ENCODE measurements at places on chromosomes 3 and 15.

DNA sequence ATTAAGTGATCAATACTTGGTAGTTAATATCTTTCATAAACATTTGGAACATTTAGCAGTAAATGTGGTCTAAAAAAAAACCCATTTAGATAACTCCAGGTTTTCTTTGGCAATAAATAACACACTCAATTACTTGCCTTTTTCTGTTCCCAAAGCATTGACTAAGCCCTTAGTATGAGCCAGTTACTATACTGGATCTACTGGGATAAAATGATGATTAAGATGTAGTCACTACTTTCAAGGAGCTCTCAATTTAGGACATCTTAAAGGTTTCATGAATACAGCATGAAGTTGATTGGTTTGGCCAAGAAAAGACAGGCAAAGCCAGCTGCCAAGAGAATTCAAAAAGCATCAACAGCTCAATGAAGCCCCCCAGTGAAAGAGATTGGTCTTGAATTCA, 250.9 kb downstream of the EPHA3 start:
- DNase-seq: no peak

- DNase-seq: no peak
Observed at GRCh38 chr15:70509282-70509662, 254.1 kb downstream of the UACA start.

DNA sequence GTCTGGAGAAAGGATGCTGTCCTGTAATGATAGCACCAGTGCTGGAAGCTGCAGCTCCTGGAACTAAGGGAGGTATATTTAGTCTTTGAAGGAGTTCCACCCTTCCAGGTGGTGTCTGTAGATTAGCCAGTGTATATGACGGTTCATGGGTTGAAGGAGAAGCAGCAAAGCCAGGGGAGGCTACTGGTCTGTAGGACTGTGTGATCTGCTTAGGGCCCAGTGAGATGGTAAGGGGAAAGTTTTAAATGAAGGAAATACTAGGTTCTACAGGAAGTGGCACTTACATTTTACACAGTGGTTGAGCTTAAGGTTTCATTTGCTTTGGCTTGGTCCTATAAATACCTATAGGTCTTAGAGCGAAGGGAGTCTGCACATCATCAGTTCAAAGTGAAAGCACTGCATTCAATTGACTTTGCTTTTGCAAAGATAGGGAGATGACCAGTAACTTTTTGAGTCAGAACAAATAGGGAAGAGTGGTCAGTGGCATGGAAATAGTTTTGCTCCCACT, 5.6 kb downstream of the SLC25A38 start:
- DNase-seq: no peak

DNA sequence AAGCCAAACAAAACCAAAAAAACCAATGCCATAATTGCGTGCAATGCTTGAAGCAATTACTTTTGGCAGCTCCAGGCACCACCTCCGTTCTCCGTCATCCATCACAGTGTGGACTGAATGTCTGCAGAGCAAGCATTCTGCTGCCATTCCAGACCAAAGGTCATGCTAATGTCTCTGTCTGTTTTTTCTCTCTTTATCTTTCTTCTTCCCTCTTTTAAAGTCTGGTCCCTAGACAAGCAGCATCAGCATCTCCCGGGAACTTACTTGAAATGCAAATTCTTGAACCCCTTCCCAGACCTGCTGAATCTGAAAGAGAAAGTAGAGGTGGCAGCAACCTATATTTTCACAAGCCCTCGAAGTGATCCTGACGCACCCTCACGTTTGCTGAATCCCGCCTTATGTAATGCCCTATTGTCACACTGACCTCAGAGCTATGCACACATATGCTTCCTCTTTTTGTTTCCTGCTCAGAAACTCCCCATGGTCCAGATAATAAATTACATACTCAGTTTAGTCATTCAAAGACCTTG, 297.3 kb upstream of the PROK2 start:
- DNase-seq: no peak

DNA sequence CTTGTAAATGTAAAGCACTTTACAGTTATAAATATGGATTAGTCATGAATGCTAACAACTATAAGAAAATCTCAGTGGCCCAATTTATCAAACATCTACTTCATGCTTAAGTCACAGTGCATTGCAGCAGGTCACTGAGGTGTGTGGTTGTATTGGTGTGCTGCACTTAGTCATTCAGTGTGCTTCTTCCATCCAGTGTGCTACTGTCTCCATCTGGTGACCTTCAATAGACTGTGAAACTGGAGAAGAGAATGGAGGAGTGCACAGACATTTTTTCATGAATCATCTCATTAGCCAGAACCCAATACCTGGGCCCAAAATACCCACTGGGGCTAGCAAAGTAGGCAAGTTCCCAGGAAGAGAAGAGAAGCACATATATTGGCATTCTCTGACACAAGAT, 199.6 kb downstream of the SHOX2 start:
- DNase-seq: no peak

Measured in stimulated activated CD4-positive, alpha-beta T cell treated with anti-CD3 and anti-CD28 coated beads, Interleukin-4, amount 100 ng/mL, for 1 hour (primary cell).